Thoracic aorta (tissue), 2 donors: ENCODE measurements at places on chromosomes 1 and 21. TPM values are rescaled to one million over a fixed set of nuclear protein-coding genes. Genes with fewer than 3 reads are reported as not detected.

DNA sequence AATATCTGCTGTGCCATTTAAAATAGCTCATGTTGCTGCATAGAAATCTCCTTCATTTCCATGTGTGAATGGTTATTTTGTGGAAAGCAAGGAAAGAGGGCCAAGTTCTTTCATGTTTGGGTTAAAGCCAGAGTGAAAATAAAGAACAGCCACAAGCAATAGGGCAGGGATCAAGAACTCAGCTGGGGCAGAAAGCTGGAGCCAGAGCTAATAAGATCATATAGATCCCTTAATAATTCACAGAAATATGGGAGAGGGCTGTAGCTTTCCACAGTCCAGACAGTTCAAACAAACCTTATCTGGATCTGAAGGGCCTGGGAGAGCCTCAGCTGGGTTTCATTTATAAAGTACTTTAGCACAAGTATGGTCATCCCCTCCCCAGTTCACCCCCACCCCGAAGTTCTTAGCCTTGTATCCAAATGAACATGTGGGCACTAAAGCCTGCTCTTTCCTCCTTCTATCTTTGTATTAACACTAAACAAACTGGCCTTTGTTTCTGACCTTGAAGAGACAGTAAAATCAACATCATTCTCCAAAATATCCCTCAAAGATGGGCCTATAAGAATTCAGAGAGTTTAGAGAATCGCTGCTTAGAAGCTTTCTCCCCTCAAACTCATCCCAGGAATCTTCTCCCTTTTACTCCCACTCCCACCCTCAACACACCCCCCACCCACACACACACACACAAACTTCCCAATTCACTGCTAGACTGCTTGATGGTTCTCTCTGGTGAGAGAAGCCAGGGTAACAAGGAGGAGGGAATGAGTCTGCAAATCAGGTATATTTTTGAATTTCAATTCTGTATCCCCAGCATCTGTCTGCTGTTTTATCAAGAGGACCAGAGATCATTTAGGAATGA is 41.7 kb downstream of the UTP25 start:
- DNase-seq: no peak

- no peak for DNase-seq
Measured at GRCh38 chr1:115677182-115677555, 35.4 kb downstream of the VANGL1 start.

DNA sequence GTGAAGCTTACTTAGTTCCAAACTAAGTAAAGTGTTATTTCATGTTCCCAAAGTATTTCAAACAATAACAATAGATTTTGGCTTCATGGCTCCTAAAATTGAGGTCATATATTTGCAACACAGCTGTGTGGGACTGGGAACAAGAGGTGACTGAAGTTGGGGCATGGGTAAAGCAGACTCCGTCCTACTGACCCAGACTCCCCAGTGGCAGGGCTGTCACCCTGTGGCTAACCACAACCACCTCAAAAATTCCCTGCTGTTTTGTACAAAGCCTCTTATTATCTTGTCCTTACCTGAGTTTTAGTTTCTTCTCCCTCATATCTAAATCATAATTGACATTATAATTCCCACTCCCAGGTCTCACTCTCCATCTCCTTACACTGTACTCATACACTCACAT is 117.6 kb downstream of the PTGER3 start:
- DNase-seq: no peak

NEXN gene
- 120 TPM for total RNA-seq

- DNase-seq: no peak
Measured at GRCh38 chr1:189046127-189046526, 1431.5 kb downstream of the BRINP3 start.

- no peak for DNase-seq
Measured at GRCh38 chr1:234219711-234220110, 153.5 kb upstream of the COA6 start.

DNA sequence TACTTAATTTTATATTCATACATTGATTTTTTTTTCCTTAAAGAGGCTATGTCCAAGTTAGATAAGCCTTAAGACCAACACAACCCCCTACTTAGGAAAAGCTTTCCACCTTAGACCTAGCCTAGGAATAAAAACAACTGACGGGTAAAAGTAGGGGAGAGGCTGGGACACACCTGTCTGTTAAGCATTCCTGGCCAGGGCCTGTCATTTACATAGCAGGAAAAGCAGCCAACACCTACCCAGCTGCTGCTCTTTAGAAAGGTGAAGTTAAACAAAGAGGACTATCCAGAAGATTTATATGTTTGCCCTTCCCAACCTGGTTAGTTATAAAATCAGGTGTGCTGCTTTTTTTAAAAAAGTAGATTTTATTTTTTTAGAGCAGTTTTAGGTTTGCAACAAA is 29.1 kb upstream of the SAMD13 start:
- DNase-seq: no peak
